ENCODE measurements at places on chromosomes 16 and 17.

DNA sequence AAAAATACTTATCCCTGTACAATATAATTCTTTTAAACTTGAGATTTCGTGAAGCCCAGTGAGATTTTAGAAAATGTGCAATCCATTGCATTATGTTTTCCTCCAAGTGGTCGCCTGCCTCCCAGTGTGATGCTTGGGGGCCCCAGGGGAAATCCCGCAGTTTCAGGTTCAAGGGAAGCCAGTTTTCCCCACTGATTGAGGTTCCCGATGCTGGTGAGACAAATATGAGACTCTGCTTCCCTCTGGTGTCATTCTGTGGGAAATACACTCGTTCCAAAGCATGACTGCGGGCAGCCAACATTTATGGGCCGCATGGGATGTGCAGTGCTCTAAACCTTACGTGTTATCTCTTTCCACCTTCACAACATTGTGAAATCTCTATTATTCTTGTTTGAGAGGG, 200.8 kb downstream of the PRKCB start:
- peak; percentile 49 for DNase-seq

DNA sequence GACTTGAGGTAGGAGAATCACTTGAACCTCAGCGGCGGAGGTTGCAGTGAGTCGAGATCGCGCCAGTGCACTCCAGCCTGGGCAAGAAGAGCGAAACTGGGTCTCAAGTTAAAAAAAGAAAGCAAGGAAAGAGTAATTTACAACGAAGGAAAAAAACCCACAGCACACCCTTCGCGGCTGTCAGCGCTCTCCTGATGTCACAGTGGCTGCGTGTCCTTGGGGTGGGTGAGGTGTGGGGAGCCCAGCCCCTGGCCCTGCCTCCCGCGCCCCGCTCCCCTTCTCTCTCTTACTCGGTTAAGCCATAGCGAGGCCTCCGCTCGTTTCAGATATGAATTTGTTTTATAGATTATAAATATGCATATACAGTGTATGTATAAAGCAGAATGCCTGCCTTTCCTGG, 740 bp upstream of the JPT2 start:
- no peak for DNase-seq

GRCh38 chr16:82033006-82033405, 2.0 kb upstream of the HSD17B2 start:
- no peak for DNase-seq

DNA sequence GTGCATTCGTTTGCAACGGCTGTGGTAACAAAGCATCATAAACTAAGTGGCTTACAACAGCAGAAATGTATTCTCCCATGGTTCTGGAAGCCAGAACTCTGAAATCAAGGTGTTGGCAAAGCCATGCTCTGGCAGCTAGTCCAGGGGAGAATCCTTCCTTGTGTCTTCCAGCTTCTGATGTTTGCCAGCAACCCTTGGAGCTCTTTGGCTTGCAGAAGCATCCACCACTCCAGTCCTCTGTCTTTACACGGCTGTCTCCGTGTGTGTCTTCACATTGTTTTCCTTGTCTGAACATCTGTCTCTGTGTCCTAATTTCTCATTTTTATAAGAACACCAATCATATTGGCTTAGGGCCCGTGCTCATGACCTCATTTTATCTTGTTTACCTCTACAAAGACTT, 265.3 kb upstream of the HSBP1 start:
- no peak for DNase-seq

DNA sequence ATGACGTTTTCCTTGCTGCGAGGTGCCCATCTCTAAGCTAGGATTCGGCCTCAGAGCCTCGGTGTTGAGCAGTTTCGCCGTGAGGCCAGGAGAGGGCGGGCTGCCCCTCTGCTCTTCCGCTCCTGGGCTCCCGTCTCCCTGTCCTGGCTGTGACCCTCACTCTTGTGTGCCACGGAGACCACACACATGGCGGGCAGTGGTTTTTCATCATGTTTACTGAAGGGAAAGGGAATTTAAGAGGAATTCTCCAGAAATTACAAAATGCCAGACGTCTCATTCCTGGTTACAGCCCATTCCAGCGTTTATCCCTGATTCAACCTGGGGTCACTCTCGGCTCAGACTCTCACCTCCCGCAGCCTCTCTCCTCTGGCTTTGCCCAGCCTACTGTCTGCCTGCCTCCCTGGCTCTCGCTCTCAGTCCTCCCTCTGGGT, 96.8 kb upstream of the ELAC2 start:
- peak; percentile 22 for DNase-seq

- DNase-seq, result no peak
These were observed 159.5 kb downstream of the DNAH9 start for GRCh38 chr17:11757815-11758214.

DNA sequence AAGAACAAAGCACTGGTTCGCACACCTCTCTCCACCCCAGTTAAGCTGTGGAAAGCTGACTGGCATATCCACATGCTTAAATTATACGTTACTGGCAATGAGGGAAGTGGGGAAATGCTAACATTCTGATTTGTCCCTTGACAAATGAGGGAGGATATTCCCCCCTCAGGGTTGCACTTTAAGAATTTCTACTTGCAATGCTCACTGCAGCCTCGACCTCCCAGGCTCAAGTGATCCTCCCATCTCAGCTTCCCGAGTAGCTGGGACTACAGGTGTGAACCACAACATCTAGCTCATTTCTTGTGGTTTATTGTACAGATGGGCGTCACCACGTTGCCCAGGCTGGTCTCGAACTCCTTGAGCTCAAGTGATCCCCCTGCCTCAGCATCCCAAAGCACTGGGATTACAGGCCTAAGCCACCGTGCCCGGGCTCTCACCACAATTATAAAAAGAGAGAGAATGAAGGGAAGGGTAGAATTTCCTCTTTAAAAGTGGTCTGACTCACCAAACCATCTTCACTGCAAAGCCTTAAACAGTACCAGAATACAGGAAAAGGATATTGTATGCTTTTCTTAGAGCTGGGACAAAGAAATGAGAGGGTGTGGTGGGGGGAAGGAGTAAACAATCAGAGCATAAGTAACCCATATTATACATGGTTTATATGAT, 38.9 kb downstream of the KANSL1 start:
- DNase-seq, result peak; percentile 51

DNA sequence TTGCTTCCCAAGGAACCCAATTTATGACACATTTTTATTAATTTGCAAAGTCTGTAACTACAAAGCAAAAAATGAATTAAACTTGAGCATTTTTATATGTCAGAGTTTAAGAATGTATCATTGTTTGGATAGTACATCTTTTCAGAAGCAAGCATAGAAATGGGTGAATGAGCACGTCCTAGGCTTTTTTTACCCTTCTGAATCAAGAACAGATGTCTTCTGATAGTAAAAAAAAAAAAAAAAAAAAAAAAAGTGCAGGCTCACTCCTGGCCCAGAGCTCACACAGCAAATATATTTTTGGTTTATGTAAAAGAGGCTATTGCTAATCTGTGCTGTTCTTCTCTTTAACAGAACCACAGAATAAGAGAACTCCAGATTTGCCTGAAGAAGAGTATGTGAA, 6.3 kb downstream of the TERF2IP start:
- no peak for DNase-seq

DNA sequence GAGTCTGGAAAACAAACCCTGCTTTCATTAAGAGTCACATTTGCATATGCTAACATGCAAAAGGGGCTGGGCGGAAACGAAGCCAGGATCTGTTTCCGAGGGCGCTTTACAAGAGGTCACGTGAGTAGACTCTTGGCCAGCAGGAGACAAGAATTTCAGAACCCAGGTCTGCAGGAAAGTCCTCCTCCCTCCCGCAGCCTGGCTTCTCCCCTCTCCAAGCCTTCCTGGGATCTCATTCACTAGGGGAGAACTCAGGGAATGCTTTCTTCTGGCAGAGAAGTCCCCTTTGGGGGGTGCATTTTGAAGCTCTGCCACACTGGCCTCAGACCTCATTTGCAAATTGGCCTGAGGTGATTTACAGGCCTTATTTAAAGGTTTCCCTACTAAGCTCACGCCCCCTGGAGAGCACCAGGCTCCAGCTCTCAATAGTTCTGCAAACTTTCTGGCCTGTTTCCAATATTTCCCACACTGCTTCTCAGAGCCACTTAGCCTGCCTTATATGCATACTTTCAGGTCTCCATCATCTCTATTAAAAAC, 57.2 kb upstream of the CACNG5 start:
- DNase-seq, result no peak

- no peak for DNase-seq
These were observed 102.5 kb downstream of the SALL1 start for GRCh38 chr16:51048544-51048943.
